ENCODE measurements at places on chromosomes 2 and 18.

DNA sequence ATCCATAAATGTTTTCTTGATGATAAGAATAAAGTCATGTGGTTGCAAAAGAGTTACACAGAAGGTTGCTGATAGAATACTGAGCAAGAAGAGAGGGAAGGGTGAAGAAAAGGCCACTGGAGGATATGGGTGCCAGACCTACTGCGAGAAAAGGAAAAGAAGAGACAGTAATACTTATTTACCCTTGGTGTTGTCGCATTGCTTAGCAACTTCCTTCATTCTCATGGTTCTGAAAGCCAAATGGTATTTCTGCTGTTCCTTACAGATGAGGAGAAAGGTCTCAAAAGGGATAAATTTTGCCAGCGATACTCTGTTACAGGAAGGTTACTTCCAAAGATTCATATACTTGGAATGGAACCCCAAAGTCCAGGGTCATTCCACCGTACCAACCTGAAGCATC is 62.5 kb downstream of the LHCGR start:
- DNase-seq, result no peak

DNA sequence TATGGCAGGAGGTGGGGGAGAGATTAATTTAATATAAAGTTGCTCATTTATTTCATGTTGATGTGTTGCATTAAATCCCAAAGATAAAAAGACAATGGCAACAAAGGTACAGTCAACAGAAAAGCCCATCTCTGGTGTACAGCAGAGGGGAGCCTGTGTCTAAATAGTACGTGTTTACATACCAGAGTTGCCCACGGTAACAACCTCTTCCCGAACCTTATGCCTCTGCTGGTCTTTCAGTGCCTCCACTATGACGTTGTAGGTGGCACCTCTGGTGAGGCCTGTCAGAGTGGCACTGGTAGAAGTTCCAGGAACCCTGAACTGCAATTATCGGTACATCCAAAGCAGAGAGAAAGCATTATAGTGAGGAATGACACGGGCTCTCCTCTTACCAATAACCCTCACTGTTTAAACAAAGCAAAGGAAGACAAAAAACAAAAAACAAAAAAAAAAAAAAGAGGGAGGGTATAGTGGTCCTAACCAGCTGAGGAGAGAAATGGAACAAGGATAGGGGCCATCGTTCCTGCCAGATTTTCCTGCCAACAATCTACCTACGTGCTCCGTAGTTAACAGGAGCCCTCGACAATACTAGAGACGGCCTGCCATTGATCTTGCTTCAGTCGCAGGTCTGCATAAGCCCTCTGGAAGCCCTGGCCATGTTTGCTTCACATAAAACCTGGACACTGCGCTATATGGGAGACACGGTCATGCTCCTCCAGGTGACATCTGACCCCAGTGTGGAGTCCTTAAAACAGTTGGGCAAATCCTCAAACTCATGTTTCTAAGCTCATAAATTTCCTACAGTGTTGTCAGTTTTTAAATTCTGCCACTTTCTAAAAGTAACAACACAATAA is 58.5 kb downstream of the ATIC start:
- DNase-seq, result no peak

- no peak for DNase-seq
Measured at GRCh38 chr18:48345596-48345995, 63.6 kb downstream of the ZBTB7C start.

GRCh38 chr2:50746526-50746925 is 285.4 kb downstream of the NRXN1 start:
- no peak for DNase-seq

DNA sequence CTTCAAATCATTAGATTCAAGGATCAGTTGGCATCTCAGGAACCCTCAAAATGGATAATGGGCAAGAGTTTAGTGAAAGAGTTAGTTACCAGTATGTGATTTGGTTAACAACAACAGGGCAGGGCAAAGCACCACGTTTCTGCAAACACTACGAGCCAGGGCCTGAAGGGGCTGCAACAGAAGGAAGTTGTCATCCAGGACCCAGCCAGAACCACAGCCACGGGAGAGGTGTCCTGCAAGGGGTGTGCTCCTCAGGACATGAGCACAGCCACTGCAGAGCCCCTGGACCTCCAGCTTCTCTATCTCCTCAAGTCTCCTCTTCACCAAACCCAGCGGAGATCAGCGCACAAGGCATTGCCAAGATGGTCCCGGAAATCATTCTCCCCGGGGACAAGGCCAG is 173.3 kb upstream of the PIEZO2 start:
- no peak for DNase-seq

DNA sequence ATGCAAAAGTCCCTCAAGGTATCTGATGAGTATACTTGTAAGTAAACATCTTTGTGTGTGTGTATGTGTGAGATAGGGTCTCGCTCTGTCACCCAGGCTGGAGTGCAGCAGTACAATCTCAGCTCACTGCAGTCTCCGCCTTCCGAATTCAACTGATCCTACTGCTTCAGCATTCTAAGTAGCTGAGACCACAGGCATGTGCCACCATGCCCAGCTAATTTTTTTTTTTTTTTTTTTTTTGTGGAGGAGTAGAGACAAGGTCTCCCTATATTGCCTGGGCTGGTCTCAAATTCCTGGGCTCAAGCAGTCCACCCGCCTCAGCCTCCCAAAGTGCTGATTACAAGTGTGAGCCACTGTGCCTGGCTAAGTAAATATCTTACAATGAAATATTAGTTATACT is 23.2 kb downstream of the ADAM17 start:
- no peak for DNase-seq

GRCh38 chr18:30406728-30407127 is 635.8 kb downstream of the DSC3 start:
- DNase-seq, result no peak

DNA sequence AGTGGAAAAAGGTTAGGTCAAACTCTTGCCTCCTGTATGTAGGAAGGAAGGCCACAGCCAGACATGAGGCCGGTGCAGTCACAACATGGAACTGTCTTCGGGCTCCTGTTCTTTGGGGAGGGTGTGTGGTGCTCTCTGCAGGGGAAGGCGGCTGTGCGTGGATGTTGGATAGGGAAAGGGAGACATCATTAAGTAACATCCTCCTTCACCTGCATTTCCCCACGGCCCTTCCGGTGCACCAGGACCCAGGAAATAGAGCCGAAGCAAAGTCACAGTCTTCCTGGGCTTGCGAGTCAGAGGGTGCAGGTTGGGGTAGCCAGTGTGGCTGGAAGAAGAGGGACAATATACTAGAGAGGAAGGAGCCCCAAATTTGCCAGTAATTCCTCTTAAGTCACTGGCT is 78.9 kb upstream of the SMAD7 start:
- no peak for DNase-seq
